Activated CD8-positive, alpha-beta memory T cell treated with anti-CD3 and anti-CD28 coated beads, Interleukin-2, amount 50 U/mL, for 4 hours (primary cell): ENCODE measurements at places on chromosomes 1 and 21.

DNA sequence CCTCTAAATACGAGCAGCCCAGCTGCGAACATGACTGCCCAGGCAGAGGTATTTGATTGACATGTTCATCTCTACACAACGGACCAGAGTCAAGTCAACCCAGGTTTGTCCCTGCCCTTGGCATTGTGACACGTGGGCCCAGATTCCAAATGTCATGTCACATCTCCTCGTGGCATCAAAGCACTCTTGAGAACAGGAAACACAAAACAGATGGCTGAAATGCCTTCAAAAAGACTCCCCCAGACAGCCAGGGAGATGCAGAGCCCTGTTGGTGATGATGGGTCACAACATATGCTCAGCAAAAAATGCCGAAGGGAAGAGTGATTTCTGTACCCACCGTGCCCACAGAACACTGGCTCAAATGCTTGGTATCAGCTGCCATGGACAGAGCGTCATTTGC, 337.8 kb upstream of the DAB1 start:
- DNase-seq = no peak

DNA sequence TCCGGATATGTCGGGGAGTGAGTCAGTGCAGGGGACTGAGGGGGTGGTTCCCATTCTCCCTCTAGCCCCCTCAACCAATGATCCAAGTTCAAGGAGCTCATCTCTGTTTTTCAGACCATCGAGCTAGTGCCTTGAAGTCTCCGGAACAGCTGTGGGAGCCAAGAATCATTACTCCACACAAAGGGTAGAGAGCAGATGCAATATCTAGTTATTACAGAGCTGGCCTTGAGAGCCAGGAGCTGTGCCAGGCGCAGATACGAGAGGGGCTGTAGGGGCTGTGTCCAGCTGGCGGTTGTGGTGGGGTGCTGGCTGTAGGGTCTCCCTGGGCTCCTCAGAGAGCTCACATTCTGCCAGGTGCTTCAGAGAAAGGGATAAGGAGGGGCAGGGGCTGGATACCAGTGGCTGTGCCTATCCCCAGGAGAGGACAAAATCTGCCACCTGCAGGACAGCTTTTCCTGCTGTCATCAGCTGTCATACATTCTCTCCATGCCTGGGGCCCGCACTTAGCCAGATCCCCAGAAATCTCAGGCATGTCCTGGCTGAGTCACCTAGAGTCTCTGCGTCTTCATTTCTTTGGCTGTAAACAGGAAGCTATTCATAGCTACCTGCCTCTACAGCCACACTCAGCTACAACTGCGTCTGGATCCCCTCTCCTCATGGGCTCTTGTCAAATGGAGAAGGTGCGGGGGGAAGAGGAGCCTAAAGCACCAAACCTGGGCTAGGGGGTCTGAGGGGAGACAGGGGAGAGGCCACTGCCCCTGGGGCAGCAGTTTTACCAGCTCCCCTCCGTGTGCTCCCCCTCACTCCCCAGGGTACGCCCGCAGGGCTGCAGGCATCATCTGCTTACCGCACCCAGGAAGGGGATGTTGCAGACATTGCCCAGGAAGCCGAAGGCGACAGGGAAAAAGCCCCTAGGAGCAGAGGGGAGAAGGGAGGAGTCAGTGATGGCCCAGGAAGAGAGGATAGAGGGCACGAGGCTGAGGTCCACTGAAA, 2.4 kb upstream of the KISS1 start:
- DNase-seq = no peak

- DNase-seq = no peak
These were observed 29.6 kb downstream of the MATN1 start for GRCh38 chr1:30693822-30694221.

- DNase-seq = no peak
These were observed 69.0 kb downstream of the PTBP2 start for GRCh38 chr1:96790599-96790998.

- no peak for DNase-seq
These were observed 8.9 kb downstream of the OVAAL start for GRCh38 chr1:180567654-180568053.

GRCh38 chr1:116389686-116390085, 16.6 kb downstream of the ATP1A1 start:
- no peak for DNase-seq

GRCh38 chr1:32953495-32953894, 11.1 kb downstream of the RNF19B start:
- DNase-seq = no peak

- no peak for DNase-seq
These were observed 152.5 kb upstream of the KCND3 start for GRCh38 chr1:112141923-112142322.

DNA sequence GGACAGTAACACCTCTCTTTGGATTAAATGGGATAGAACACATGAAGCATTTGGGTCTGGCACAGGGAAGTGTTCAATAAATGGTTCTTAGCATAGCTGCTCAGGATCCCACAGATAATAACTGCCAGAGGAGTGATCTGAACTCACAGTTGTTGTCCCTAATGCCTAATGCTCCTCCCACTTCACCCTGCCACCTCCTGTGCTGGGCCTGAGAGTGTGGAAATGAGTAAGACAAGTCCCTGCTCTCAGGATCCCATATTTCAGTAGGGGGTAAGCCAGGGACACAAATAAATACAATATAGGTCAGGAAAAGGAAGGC, 19.9 kb upstream of the FOXO6 start:
- no peak for DNase-seq
